Stimulated activated CD4-positive, alpha-beta T cell treated with anti-CD3 and anti-CD28 coated beads, TNF-alpha, amount 100 ng/mL, for 48 hours (primary cell): ENCODE measurements at places on chromosomes 6 and 20.
A peak's percentile ranks its signal among the peaks of the same experiment; 100 is the strongest.

GRCh38 chr6:48101290-48101689, 9.7 kb downstream of the PTCHD4 start:
- DNase-seq = no peak

DNA sequence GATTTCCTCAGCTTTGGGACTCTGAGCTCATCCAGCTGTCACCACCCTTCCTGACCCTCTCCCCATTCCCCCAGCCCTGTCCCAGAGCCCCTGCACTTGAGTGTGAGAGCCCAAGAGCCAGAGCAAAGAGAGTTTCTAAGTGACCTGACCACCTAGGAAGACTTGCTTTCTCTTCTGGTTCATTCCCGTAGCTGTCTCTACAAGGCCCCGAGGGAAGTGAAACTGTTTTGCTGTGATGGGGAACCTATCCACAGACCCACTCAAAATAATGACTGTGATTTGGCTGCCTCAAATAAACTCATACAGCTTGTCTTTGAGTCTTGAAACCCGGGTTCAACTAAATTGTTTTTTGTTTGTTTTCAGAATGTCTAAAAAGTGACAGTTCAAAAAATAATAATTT, 74.6 kb upstream of the XRN2 start:
- no peak for DNase-seq

DNA sequence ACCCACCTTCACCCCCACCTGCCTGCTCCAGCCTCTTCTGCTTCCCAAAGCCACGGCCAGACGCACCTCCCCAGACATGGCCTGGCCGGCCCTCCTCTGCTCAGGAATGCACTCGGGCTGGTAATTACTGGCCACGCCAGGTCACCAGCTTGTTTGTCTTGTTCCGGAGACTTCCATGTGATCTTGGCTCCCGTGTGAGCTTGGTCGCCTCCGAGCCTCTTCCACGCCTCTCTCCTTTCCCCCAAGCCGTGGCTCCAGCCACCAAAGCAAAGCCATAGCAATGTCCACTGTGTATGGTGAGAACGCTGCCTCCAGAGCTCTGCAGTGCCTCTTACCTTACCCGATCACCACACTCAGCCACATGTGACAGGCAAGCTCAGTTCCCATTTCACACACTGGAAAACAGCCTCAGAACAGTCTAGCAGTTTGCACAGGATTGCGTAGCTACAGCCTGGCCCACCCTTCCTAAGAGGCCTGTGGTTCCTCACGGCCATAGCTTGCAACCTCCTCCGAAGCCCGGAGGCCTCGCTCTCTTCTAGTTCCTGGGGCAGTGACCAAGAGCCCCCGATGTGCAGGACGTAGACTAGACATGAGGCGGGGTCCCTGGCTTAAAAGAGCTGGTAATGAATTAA, 48.1 kb upstream of the AFDN start:
- no peak for DNase-seq

- no peak for DNase-seq
These were observed 2.1 kb upstream of the RBM38 start for GRCh38 chr20:57388953-57389694.

DNA sequence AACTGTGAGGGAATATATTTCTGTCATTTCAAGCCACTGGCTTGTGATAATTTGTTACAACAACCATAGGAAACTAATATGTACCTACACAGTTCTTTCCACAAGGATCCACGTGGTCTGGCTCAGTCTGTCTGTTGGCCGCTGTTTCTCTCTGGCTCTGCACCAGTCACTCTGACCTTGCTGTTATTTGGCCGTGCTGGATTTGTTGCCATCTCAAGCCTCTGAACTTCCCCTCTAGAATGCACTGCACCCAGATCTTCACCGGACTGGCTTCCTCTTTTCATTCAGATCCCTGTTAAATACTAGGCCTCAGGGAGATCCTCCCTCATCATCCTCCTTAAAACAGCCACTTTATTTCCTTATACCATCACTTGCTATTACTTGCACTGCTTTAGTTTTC, 446.8 kb downstream of the TFAP2B start:
- DNase-seq = no peak

GRCh38 chr6:73043446-73043845, 181.8 kb downstream of the KHDC1L start:
- DNase-seq = no peak

GRCh38 chr6:141401168-141401567, 731.6 kb upstream of the GJE1 start:
- no peak for DNase-seq

DNA sequence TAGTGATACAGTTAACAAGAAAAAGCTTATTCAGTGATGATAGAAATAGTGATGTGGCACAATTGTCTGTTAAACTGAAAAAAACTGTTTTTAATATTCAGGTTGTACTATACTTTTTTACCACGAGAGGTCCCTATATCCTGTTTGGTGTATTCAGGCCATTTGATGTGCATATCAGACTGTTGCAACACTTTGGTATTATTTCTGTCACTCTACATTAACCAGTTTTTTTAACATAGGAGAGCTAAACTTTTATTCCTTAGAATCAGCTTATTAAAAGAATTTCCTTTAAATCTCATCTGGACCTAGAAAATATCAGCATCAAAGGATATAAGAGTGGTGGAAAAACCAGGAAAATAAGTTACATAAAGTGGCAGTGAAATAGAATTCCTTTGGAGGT, 36.8 kb downstream of the TSPYL4 start:
- DNase-seq = no peak

- DNase-seq = no peak
These were observed 154.2 kb upstream of the PROKR2 start for GRCh38 chr20:5470943-5471342.

- no peak for DNase-seq
These were observed 45.7 kb upstream of the TRAF3IP2 start for GRCh38 chr6:111651185-111652034.

GRCh38 chr20:3407040-3407770, at the start of gene DNAAF9:
Gene DNAAF9 (minus strand): TSS chr20:3407669. CDS start chr20:3407557, 112 bp downstream.
- peak; percentile 20 for DNase-seq

- DNase-seq = no peak
These were observed 3.5 kb upstream of the BPI start for GRCh38 chr20:38300438-38300837.

DNA sequence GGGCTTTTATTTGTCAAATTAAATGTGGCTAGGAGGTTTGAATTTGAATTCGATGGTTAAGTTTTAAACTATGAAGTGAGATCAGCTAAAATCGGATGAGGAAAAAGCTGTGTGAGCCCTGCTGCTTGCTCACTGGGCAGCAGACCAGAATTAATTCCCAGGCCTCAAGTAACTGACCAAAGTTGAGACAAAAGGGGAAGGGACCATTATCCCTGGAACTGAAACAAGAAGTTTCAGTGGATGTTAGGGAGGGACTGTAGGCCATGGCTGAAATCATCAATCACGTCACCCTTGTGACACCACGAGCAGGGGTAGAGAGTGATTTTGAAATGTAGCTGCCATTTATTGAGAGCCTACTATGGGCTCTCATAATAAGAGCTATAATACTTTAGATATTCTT, 7.0 kb upstream of the PRSS35 start:
- no peak for DNase-seq

GRCh38 chr6:99270826-99271225, 78.6 kb downstream of the FAXC start:
- no peak for DNase-seq

- DNase-seq = no peak
These were observed 558 bp downstream of the LINC00237 start for GRCh38 chr20:21105429-21106170.

DNA sequence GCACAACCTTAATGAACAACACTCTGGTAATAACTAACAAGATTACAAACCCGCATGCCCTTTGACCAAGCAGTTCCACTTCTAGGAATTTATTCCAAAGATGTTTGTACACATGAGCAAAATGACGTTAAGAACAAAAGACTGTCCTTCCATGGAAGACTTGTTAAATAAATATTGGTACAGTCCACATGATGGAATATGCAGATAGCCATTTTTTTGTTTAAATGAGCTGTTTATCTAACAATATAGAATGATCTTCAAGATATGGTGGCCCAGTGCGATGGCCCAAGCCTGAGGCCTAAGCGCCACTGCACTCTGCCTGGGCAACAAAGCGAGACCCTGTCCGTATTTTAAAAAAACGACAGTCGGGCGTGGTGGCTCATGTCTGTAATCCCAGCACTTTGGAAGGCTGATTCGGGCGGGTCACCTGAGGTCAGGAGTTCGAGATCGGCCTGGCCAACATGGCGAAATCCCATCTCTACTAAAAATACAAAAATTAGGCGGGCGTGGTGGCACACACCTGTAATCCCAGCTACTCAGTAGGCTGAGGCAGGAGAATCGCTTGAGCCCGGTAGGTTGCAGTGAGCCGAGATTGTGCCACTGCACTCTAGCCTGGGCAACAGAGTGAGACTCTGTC, 7.4 kb upstream of the AHCY start:
- DNase-seq = no peak

- no peak for DNase-seq
These were observed 44.6 kb downstream of the ALDH5A1 start for GRCh38 chr6:24539416-24539815.

DNA sequence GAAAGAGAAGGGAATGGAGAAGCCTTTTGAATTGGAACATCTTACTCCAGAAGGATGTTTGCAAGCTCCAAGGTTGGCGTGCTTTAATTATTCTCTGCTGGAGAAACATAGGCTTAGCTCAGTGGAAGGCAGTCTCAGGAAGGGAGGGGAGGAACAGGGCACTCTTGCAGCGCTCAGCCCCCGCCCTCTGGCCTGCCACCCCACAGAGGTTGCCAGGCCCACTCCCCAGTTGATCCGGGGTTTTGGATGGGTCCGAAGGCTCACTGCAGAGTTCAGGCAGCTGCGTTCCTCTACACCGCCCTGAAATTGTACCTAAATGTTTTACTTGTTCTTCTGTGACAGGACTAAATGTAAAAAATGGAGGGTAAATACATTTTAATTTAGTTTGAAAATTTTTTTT, 155.2 kb upstream of the DTNBP1 start:
- no peak for DNase-seq

DNA sequence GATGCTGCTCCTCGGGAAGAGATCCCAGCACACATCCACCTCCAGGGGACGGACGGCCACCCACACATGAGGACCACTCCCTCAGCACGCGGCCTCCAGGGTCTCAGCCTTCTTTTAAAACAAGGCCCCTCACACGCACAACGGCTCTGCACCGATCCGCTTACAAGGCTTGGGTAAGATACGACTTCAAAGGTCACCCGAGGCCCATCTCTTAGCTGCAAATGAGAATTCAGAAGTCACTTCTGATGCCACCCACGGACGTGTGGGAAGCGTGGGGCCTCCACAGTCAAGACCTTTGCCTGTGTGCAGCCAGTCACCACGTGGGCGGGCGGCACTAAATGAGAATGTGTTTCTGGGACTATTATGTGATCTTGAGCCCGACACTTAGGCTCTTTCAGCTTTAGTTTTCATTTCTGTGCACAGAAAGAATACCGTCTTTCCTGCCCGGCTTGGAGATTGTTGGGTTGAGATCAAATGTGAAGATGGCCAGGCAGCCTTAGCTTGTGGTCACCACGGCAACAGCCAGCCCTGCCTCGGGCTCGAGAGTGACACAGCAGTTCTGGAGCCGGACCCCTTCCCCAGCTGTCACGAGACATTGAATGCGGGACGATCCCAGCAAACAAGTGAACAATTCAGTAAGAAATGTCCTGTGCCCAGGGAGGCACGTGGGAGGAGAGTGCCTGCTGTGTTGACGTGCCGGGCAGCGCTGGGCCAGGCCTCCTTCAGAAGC, 91.6 kb downstream of the RAMACL start:
- DNase-seq = peak; percentile 69

DNA sequence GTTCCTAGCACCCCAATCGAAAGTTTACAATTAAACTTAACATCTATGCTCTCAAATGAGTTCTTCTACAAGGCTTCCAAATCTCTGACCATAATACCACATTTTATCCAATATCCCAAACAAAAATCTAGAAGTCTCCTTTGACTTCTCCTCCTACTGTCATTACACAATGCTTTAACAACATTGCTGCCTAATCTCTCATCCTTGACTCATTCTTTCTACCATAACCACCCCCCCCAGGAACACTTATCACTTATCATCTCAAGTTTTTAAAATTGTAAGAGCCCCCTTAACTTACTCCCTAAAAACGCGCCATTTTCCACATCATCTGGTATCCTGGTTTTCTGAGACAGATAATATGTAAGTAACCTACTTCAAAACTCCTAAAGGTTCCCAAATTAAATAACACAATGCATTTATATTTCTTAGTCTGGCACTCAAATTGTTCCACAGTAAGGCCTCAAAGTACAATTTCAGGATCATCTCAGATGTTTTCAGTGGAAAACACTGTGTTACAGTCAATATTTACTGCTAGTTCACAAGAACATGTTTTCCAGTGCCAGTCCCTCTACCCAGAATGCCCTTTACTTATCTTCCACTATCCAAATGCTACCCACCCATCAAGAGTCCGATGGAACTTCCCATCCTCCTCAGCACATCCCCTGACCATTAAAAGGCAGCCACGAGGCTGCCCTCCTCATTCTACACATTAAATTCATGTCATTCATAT, 308.2 kb upstream of the THEMIS start:
- DNase-seq = no peak

DNA sequence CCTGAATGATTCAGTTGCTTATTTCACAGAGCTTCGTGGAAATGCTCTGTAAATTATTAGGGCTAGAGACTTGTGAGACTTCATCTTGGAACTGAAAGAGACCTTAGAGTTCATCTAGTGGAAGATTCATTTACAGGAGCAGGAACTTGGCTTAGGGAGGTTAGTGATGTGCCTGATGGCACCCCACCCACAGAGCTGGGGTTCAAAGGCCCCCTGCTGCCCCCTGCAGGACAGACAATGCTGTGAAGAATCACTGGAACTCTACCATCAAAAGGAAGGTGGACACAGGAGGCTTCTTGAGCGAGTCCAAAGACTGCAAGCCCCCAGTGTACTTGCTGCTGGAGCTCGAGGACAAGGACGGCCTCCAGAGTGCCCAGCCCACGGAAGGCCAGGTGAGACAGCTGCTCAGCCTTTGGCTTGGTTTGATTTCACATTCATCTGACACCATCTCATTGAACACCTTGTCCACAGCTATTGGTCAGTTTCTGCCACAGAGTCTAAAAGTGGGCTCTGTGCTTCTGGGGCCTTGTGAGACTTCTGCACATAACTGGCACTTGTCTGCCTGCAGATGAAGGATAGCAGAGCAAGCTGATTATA, 25.1 kb downstream of the MYBL2 start:
- DNase-seq = peak; percentile 59

GRCh38 chr20:35306931-35307517, 14.8 kb upstream of the FAM83C start:
- DNase-seq = no peak

GRCh38 chr6:81995548-81996289, 243.2 kb upstream of the TENT5A start:
- DNase-seq = no peak
